Natural killer cell (primary cell): ENCODE measurements at places on chromosomes 12 and 14. TPM values are rescaled to one million over a fixed set of nuclear protein-coding genes. Genes with fewer than 3 reads are reported as not detected.

The TMEM52B gene
- 1.5 TPM for total RNA-seq

The RECQL gene
- 40.1 TPM for total RNA-seq

The SYNDIG1L gene
- total RNA-seq, result 0.30 TPM

- peaks cover 7% of the 10 kb centered on the region for H3K4me1 ChIP-seq
- no peak overlapping the region for H3K27ac ChIP-seq
- no peak overlapping the region for H3K4me3 ChIP-seq
- H3K36me3 ChIP-seq, result no peaks in the 10 kb centered on the region
- H3K27me3 ChIP-seq, result no peaks in the 10 kb centered on the region
- no peak for DNase-seq
These were observed 3.3 kb upstream of the CHURC1 start for GRCh38 chr14:64910847-64911495.

DNA sequence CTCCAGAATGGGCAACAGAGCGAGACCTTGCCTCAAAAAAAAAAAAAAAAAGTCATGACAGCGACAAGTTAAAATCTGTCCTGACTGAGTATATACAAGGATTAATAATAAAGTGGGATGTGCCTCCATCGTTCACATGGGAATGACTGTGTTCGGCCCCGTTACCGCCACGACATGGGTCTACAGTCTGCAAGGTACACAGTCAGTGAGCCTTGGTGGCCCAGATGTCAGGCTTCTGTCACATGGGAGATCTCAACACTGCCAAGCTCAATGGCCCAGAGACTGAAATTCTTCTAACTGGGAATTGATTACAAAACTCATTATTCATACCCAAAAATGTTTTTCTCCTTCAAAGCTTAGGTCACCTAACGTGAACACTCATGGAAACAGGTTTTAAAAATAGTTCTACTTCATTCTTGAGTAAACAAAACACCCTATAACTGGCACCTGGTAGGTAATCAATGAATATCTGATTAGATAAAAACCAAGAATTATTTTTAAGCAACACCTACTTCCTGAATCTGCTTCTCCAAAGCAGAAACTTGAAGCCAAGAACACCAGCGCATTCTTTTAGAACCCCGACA, 66.0 kb downstream of the NT5DC3 start:
- no peaks in the 10 kb centered on the region for H3K27me3 ChIP-seq
- H3K4me3 ChIP-seq, result no peak overlapping the region
- H3K4me1 ChIP-seq, result no peaks in the 10 kb centered on the region
- peaks cover 9% of the 10 kb centered on the region for H3K36me3 ChIP-seq

- no peak overlapping the region for H3K4me3 ChIP-seq
- H3K36me3 ChIP-seq, result no peaks in the 10 kb centered on the region
- H3K27ac ChIP-seq, result no peak overlapping the region
- H3K4me1 ChIP-seq, result no peaks in the 10 kb centered on the region
- H3K27me3 ChIP-seq, result no peaks in the 10 kb centered on the region
- no peak for DNase-seq
These were observed 171.3 kb downstream of the TMTC2 start for GRCh38 chr12:82857911-82858533.

- no peaks in the 10 kb centered on the region for H3K36me3 ChIP-seq
- no peaks in the 10 kb centered on the region for H3K4me1 ChIP-seq
- no peak for DNase-seq
- H3K27me3 ChIP-seq, result no peaks in the 10 kb centered on the region
- no peak overlapping the region for H3K4me3 ChIP-seq
These were observed 105.8 kb downstream of the C12orf50 start for GRCh38 chr12:87923361-87923760.

GRCh38 chr12:27382171-27382795, 49.6 kb downstream of the BMAL2 start:
- no peak overlapping the region for H3K27ac ChIP-seq
- H3K36me3 ChIP-seq, result no peaks in the 10 kb centered on the region
- no peak overlapping the region for H3K4me3 ChIP-seq
- no peaks in the 10 kb centered on the region for H3K27me3 ChIP-seq

GRCh38 chr14:50030036-50030435, 86.3 kb downstream of the VCPKMT start:
- H3K36me3 ChIP-seq, result no peaks in the 10 kb centered on the region
- no peaks in the 10 kb centered on the region for H3K27me3 ChIP-seq
- DNase-seq, result no peak
- peaks cover 11% of the 10 kb centered on the region for H3K4me1 ChIP-seq

DNA sequence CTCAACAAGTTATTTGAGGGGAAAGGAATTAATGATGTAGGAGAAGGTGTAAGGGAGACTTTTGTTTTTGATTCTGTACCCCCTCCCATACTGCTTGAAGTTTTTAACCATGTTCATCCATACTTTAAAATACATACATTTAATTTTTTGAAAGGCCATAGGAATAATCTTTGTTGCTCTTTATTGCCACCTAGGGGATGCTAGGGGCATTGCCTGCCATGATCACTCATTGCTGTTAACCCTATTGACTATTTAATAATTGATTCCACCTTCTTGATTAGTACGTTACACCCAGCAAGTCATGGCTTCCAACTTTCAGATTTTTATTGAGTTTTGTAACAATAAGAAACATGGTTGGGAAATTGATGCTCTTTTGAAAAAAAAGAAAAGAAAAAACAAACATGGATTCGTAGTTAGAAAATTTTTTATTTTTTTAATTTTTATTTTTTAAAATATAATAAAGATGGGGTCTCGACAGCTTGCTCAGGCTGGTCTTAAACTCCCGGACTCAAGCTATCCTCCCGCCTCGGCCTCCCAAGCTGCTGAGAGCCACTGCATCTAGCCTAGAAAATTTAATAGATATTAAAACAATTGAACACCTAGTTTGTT, 8.5 kb upstream of the PRKAB1 start:
- no peaks in the 10 kb centered on the region for H3K4me1 ChIP-seq
- peak; percentile 74 for DNase-seq
- H3K27ac ChIP-seq, result no peak overlapping the region
- H3K27me3 ChIP-seq, result no peaks in the 10 kb centered on the region
- no peaks in the 10 kb centered on the region for H3K36me3 ChIP-seq

DNA sequence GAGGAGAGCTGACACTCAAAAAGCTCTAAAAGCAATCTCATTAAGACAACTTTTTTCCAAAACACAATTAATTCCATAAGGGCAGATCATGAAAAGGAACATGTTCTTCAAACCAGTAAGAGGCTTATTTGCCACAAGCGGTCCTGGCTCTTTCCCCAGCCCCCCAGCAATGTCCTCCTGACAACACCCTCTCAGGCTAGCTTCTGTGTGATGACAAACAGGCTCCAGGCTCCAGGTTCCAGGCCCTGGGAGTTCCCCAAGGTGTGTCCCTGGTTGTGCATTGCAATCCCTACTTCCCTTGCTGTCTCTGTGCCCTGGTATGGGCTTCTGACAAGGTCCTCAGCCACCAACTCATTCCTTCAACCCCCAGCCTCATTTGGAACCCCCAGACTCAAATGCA, 8.9 kb downstream of the HVCN1 start:
- H3K36me3 ChIP-seq, result peaks cover 5% of the 10 kb centered on the region
- H3K27me3 ChIP-seq, result no peaks in the 10 kb centered on the region
- H3K4me1 ChIP-seq, result peaks cover 58% of the 10 kb centered on the region
- no peak overlapping the region for H3K27ac ChIP-seq
- H3K4me3 ChIP-seq, result no peak overlapping the region

DNA sequence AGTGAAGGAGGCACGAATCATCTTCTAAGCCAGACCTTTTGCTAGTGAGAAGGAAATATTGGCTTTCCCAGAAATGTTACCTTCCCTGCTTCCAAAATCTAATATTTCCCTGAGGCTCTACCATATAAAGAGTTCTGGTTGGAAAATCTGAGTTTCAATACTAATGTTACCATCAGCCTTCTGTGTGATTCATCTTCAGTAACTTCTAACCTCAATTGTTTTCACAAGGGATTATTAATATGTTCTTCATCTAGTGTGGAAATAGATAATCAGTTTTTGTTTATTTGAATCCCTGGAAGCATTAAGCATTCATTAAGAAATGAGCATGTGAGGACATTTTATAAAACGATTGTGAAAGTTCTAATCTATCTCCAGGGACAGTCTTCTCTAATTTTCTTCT, 720.9 kb downstream of the AACS start:
- DNase-seq, result no peak
- H3K4me1 ChIP-seq, result no peaks in the 10 kb centered on the region
- H3K36me3 ChIP-seq, result no peaks in the 10 kb centered on the region
- H3K4me3 ChIP-seq, result no peak overlapping the region
- no peak overlapping the region for H3K27ac ChIP-seq
